Cerebellum (tissue), 4 donors: ENCODE measurements at places on chromosomes 7 and 10. TPM values are rescaled to one million over a fixed set of nuclear protein-coding genes. Genes with fewer than 3 reads are reported as not detected.

The ZNF862 gene
- 18.5 TPM for total RNA-seq

The MYO1G gene
- total RNA-seq: 0.54 TPM

The PRSS2 gene
- not detected for total RNA-seq

The ACHE gene
- total RNA-seq: 14.4 TPM

The MRPL43 gene
- 38.1 TPM for total RNA-seq

The DRGX gene
- not detected for total RNA-seq

The STARD3NL gene
- total RNA-seq: 66.2 TPM

The SKIDA1 gene
- total RNA-seq: 8.8 TPM

The CYP3A4 gene
- total RNA-seq: not detected
